ENCODE measurements at places on chromosomes 6 and 20. TPM values are rescaled to one million over a fixed set of nuclear protein-coding genes. Genes with fewer than 3 reads are reported as not detected.

GRCh38 chr6:45541934-45542333 lies 164.2 kb upstream of the SUPT3H start:
- H3K36me3 ChIP-seq = no peaks in the 10 kb centered on the region
- no peak overlapping the region for H3K27ac ChIP-seq

- peaks cover 4% of the 10 kb centered on the region for H3K27me3 ChIP-seq
- DNase-seq = no peak
- no peak overlapping the region for H3K4me3 ChIP-seq
- no peaks in the 10 kb centered on the region for H3K36me3 ChIP-seq
- no peak overlapping the region for H3K27ac ChIP-seq
Measured at GRCh38 chr20:54479138-54479906, 3.9 kb downstream of the DOK5 start.

DNA sequence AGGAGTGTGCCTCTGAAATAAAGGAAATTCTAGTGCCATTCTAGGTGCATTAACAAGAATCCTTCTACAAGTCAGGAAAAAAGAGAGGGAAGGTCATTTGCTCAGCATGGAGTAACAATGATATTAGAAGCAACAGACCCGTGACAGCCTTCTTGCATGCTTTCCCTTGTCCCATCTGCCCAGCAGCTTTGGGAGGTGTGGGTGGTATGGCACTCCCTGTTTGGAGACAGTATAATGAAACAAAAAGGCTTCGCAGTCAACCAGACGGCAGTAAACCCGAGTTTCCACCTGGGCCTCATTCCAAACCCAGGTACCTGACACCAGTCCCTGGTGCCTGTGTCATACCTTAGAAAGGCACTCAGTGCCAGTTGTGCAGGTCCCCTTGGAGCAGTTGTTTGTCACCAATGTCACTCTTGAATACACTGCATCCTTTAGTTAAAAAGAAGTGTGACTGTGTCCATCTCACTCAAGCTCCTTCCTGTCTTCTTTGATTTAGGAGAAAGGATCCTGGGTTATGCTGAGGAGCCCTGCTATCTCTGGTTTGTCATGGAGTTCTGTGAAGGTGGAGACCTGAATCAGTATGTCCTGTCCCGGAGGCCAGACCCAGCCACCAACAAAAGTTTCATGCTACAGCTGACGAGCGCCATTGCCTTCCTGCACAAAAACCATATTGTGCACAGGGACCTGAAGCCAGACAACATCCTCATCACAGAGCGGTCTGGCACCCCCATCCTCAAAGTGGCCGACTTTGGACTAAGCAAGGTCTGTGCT lies 14.7 kb downstream of the STK35 start:
- H3K36me3 ChIP-seq = peaks cover 13% of the 10 kb centered on the region
- no peak overlapping the region for H3K4me3 ChIP-seq
- H3K4me1 ChIP-seq = peaks cover 8% of the 10 kb centered on the region
- H3K27ac ChIP-seq = no peak overlapping the region
- no peaks in the 10 kb centered on the region for H3K27me3 ChIP-seq

The EYA2 gene
- total RNA-seq = not detected

The ANKEF1 gene
- total RNA-seq = 1.4 TPM

The DOK5 gene
- total RNA-seq = not detected
